Activated T-helper 1 cell treated with anti-CD3 and anti-CD28 coated beads, Interleukin-2, amount 50 U/mL, for 16 hours (primary cell): ENCODE measurements at places on chromosomes 2 and 18.

DNA sequence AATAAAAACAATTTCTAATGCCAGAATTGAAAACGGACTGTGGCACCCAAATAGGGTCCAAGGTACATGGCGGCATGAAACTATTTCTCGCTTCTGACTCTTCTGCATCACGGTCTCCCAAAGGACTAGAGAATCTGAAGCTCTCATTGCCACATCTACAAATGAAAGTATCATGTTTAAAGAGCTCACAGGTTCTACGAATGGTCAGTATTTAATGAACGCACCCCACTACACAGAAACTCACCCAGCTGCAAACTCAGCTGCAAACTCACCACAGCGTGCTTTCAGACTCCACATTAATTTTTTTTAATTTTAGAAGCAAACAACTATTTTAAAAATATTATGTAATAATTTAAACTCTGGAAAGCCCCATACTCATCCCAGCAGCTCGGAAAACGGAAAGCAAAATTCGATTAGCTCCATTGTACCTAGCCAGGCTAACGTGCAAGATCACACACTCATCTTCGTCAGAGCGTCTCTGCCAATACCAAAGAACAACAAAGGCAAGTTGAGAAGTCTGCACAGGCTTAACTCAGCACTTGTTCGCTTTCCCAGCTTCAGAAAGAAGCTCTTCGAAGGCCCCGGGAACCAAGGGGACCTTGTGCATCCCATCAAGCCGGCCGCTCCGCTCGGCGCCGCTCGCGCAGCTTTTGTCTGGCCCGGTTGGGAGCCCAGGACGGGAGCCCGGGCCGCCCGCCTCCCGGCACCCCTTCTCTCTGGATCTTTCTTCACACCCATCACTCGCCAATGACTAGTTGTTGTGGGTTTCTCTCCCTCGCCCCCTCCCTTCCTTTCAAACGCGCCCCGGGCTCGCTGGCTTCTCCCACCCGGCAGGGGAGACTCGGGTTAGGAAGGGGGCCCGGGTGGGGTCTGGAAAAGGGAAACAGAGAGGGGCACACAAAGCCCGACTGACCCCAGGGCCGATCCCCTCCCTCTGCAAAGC lies 785 bp downstream of the CLASP1 start:
- peak; percentile 6 for DNase-seq

- DNase-seq: no peak
Observed at GRCh38 chr2:171307560-171307959, 126.2 kb downstream of the METTL8 start.

- no peak for DNase-seq
Observed at GRCh38 chr2:175926272-175926671, 75.8 kb downstream of the LNPK start.

- DNase-seq: no peak
Observed at GRCh38 chr2:85181134-85181631, 48.0 kb downstream of the TCF7L1 start.

DNA sequence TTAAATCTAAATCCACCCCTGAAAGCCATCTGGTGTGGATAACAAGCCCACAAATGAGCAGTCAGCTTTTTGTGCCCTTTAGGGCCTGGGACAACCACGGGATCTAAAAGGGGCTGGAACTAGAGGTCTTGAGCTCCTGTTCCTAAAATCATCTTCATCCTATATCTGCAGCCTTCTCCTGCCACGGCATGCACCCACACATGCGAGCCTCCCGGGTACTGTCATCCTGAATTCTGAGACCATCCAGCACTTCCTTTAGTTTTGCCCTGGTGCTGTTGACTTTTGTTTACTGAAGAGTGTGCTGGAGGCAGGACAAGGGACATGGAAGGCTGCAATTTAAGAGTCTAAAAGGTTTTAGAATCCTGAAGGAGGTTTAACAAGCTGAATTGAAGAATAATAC lies 183.2 kb downstream of the FAM210A start:
- no peak for DNase-seq

DNA sequence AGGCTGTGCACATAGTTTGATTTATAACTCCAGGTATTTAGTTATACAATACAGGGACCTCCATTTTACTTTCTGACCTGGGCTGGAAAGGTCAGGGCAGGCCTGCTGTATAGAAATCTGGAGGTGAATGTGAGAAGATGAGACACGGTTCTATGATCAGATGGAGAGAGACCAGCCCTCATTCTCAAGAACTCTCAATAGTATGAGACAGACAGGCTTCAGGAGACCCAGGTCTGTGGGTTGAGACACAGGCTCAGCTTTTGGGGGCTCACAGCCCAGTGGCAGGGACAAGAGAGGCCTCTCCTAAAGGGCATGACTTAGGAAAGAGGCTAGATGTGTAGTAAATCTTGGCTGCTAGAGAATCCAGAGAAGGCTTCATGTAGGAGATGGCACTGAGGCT lies 719 bp upstream of the ATP6V1B1 start:
- DNase-seq: no peak

GRCh38 chr2:145157741-145158591 lies 638.0 kb upstream of the ZEB2 start:
- no peak for DNase-seq

- DNase-seq: no peak
Observed at GRCh38 chr2:231920795-231921194, 5.4 kb downstream of the NPPC start.

DNA sequence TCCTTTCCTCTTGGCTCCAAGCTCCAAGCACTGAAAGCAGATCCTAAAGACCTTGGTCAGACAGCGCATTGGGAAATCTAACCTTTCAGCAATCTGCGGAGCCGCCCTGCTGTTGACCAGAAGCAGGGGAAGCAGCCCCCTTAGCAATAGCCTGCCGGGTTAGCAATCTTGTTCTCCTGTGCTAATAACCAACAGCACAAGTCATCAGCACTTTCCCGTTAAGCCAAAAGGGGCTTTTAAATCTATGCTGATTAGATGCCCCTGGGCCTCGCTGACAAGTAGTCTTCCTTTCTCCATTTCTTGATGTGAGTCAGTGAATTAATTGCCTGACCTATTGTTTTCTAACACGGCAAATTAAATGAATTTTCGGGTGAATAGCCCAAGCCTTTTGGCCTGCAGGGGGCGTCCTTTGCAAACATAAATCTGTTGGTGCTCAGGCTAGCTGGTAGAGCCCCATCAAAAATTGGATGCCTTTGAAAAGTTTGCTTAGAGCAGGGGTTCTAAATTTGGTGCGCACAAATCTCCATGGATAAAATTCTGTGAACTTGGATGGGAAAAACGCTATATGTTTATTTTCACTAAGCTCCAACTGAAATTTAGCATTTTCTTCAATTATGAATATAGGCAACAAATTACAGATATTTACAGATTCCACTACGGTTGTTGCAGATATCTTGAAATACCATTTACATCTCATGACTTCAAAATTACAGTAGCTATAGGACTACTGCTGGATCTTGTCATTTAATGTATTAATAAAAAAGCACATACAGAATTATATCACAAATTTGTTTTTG lies 24.6 kb downstream of the MAIP1 start:
- DNase-seq: peak; percentile 83

- DNase-seq: no peak
Observed at GRCh38 chr2:96530144-96530430, 6.5 kb upstream of the ARID5A start.
